ENCODE measurements at places on chromosomes 4 and X. TPM values are rescaled to one million over a fixed set of nuclear protein-coding genes. Genes with fewer than 3 reads are reported as not detected.

FOXR2 gene
- not detected for polyA plus RNA-seq

DNA sequence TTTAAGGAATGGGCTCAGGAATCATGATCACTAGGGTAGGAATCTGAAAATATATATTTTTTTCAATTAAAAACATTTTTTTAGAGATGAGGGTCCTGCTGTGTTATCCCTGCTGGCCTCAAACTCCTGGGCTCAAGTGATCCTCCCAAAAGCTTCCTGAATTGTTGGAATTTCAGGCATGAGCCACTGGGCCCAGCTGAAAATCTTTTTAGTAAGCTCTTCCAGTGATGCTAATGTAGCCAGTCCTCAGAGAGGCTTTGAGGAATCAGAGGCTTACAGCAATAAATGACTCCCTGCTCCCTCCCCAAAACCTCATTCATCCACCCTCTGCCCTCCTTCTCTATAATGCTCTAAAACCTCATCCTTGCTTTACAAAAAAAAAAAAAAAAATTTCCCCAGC is 129.5 kb downstream of the ZIC3 start:
- DNase-seq: no peak

GRCh38 chr4:157772907-157773306 is 399.9 kb downstream of the GASK1B start:
- no peak for DNase-seq

DNA sequence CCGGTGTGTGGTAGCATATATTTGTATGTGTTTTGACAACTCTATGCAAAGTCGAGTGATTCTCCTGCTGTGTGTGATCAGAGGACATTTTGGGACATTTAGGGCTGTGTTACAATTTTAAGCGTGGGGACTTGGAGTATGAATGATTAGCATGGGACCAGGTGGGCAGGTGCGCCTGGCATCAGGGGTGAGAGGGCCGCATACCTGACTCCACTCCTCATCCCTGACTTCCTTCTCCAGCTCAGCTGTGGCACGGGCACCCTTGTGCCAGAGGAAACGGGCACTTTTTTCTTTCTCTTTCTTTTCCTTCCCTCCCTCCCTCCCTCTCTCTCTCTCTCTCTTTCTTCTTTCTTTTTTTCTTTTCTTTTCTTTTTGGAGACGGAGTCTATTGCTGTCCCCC is 15.7 kb upstream of the PLCXD1 start:
- no peak for DNase-seq

- no peak for DNase-seq
These were observed 71.6 kb upstream of the TET2 start for GRCh38 chr4:105075045-105075444.

Measured in cardiac muscle cell (in vitro differentiated cells and primary cell).